ENCODE measurements at places on chromosomes 7 and 10.
A peak's percentile ranks its signal among the peaks of the same experiment; 100 is the strongest.

GRCh38 chr7:158944950-158945349 lies 88.6 kb downstream of the DYNC2I1 start:
- DNase-seq, result no peak

DNA sequence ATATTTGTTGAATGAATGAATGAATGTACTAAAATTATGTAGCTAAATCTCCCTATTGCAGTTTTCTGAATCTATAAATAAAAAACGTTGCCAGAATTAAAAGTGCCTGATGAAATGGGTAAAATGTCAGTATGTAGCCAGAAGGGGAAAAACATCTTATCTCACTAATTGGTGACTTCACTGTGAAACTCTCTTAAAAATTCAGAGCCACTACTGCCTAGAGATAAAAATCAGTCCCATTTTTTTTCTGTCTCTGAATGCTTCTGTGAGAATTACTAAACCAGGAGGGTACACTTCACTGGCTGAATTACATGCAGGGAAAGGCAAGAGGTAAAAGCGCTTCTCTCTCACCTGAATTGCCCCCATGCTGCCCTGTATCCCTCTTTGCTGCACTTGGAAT lies 69.6 kb upstream of the HPS1 start:
- DNase-seq, result no peak

- no peak for DNase-seq
Measured at GRCh38 chr7:27890205-27890849, 150.4 kb downstream of the TAX1BP1 start.

GRCh38 chr10:13528123-13528874 lies 515 bp downstream of the BEND7 start:
- peak; percentile 6 for DNase-seq

GRCh38 chr10:8057636-8058273 lies 3.3 kb downstream of the GATA3 start:
- no peak for DNase-seq

GRCh38 chr10:114584419-114584818 lies 73.7 kb downstream of the ABLIM1 start:
- no peak for DNase-seq

GRCh38 chr7:70466725-70467364 lies 665.1 kb upstream of the GALNT17 start:
- DNase-seq, result no peak

DNA sequence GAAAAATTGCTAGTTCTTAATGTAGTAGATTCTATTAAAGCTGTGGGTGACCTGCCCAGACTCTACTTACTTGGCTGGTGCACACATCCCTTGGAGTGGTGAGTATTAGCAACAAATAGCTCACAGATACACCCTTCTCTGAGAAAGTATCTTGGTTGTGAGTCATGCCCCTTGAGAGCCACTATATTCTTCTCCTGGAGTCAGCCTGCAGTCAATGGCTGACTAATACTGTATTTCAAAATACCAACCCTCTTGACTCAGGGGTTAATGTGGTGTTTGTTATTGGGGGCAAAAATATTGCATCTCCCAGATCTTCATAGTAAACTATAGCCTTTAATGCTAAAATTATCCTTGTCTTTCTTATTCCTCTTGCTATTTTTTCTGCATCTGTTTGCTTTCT lies 354.9 kb downstream of the BMPER start:
- peak; percentile 74 for DNase-seq

DNA sequence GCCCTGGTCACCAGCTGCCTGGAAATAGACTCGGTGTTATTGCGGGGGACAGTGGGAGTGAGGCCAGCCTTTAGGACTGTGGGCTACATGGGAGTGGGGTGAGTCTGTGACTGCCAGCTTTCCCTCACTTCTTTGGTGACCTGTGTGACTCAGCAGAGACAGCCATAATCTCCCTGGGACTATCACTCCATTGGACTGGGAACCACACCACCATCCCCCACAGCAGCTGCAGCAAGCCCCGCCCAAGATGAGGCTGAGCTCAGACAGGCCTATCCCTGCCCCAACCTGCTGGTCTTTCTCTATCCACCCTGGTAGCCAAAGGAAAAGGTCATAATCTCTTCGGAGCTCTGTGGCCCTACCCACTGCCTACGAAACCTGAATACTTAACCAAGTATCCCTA lies 263.2 kb downstream of the FZD1 start:
- DNase-seq, result no peak

- no peak for DNase-seq
Measured at GRCh38 chr10:122674781-122675180, 24.9 kb downstream of the C10orf120 start.

DNA sequence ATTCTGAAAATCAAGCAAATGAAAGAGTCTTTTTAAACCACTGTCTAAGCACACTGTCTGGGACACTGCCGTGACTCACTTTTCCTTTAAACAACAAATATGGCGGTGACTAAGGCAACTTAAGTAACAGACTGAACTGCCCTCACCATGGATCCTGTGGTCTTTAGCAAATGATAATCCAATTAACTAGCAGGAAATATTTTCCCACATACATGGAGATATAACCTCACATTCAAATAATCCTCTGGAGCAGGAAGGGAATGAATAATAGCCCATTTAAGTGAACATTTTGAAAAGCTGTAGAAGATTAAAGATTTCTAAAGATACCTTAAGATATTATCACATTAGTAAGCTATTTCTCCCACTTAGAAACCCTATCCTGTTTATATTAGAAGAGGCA lies 40.3 kb upstream of the LRRC17 start:
- DNase-seq, result peak; percentile 75

- DNase-seq, result no peak
Measured at GRCh38 chr10:87706731-87707130, 47.1 kb downstream of the PAPSS2 start.

GRCh38 chr7:67661-68395 lies 124.5 kb upstream of the FAM20C start:
- DNase-seq, result no peak

GRCh38 chr7:22762866-22763265 lies 35.9 kb downstream of the IL6 start:
- no peak for DNase-seq

- no peak for DNase-seq
Measured at GRCh38 chr10:10542477-10542876, 475.2 kb upstream of the CELF2 start.

DNA sequence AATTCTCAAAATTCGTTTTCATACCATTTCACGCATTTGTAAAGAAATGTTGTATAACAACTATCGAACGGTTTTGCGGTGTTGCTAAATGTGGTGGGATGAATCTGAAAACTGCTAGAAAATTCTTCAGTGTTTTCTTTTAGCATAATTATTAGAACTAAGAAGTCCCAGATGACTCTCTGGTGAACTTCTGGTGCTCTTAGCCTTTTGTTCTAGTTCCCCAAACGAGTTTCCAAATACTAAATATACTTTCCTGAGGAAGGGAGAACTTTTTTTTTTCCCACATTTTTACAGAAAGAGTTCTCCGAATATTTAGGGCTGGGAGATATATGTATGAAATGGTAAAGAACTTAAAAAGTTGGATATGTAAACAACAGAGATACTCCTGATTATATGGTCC lies 82.5 kb downstream of the ICA1 start:
- DNase-seq, result no peak

- no peak for DNase-seq
Measured at GRCh38 chr10:71984809-71985388, 20.7 kb downstream of the CHST3 start.

GRCh38 chr10:57964351-57964750 lies 303.3 kb downstream of the IPMK start:
- DNase-seq, result no peak
